ENCODE measurements at places on chromosomes 3 and 15.
A peak's percentile ranks its signal among the peaks of the same experiment; 100 is the strongest.

DNA sequence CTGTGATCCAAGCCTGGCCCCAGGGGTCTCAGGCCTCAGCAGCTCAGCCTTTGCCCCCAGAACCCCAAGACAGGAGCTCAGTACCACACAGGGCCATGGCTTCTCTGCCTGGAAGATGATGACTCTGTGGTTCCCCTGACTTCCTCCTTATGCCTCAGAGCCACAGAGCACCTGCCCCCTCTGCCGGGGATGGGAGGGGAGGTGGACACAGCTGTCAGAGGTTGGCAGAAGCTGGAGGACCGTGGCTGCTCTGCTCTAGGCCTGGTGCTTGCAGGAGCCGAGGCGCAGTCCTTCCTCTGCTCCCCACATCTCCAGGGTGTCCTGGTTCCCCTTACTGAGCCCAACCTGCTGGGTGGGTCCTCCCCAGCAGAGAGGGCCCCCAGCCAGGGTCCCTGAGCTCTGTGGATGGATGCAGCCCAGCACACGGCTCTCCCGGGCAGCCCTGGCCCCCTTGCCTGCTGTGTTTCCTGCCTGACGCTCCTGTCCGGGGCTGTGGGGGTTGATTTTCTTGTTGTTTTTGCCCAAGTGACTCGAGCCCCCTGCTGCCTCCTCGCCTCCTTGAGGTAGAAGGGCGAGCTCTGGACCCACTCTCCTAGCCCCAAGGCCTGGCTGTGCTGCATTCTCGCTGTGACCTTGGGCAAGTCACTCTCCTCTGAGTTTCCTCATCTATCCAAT, 36.6 kb downstream of the PSTPIP1 start:
- DNase-seq, result no peak

DNA sequence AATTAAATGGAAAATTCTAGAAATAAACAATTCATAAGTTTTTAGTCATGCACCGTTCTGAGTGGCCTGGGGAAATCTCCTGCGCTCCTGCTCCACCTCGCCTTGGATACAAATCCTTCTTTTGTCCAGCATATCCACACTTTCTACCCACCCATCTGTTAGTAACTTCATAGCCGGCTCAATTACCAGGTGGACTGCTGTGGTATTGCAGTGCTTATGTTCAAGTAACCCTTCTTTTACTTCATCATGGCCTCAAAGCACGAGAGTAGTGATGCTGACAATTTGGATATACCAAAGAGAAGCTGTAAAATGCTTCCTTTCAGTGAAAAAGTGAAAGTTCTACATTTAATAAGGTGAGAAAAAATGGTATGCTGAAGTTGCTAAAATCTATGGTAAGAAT, 142.3 kb upstream of the CHL1 start:
- DNase-seq, result no peak

DNA sequence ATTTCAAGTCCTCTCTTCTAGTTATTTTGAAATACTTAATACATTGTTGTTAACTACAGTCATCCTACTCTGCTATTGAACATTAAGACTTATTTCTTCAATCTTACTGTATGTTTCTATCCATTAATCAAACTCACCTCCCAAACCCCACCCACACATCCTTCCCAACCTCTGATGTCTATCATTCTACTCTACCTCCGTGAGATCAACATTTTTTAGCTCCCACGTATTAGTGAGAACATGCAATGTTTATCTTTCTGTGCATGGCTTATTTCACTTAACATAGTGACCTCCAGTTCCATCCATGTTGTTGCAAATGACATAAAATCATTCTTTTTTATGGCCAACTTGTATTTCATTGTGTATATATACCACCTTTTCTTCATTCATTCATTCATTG, 236.6 kb upstream of the CTNNB1 start:
- DNase-seq, result no peak

GRCh38 chr3:84318273-84318809, 640.4 kb upstream of the CADM2 start:
- DNase-seq, result no peak

DNA sequence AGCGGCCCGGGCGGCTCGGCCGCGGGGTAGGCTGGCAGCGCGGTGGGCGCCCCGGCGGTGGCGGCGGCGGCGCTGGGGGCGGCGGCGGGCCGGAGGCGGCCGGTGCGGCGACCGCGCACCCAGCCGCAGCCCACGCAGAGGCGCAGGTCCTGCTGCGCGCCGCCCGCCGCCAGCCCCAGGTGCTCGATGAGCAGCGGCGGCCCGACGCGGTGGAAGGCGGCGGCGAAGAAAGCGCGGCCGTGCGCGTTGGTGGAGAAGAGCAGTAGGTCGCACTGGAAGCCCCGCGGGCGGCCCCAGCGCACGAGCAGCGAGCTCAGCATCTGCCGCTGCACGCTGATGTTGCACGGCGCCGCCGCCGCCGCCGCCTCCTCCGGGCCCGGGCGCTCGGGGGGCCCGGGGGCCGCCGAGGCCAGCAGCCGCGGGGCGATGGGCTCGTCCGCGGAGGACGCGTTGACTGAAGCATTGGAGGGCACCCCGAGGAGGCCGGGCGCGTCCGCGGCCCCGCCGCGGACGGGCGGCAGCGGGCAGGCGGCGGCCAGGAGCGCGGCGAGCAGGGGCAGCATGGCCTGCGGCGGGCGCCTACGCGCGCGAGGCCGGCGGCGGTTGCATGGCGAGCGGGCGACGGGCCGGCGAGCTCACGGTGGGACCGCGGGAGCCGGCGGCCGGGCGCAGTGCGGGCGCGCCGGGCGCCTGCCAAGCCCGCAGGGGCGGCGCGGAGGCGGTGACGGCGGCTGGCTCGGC, 452 bp downstream of the TMEM158 start:
- peak; percentile 43 for DNase-seq

GRCh38 chr3:123226549-123226948, 24.8 kb downstream of the SEC22A start:
- DNase-seq, result no peak

DNA sequence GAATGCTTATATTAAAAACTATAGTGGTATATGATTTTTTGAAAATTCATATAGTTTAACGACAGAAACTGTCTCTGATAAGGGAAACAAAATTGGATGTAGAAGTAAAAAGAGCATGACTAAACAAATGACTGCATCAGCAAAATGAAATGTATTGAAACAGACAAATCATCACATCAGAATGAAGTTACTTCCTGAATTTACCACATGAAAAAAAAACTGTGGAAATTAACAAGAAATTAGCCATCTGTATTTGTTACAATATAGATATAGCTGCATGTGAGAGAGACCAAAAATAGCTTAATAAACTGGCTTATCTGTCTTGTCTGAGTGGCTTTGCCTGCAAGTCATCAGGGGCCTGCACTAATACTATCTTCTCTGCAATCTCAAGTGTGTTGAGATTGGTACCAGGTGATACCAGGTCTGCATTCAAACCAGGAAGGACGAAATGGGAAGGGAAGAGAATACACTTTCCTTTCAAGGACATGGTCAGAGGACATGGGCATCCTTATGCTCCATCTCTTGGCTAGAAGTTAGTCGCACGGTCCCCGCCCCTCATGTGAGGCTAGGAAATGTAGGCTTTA, 388.7 kb downstream of the GRM7 start:
- DNase-seq, result no peak

DNA sequence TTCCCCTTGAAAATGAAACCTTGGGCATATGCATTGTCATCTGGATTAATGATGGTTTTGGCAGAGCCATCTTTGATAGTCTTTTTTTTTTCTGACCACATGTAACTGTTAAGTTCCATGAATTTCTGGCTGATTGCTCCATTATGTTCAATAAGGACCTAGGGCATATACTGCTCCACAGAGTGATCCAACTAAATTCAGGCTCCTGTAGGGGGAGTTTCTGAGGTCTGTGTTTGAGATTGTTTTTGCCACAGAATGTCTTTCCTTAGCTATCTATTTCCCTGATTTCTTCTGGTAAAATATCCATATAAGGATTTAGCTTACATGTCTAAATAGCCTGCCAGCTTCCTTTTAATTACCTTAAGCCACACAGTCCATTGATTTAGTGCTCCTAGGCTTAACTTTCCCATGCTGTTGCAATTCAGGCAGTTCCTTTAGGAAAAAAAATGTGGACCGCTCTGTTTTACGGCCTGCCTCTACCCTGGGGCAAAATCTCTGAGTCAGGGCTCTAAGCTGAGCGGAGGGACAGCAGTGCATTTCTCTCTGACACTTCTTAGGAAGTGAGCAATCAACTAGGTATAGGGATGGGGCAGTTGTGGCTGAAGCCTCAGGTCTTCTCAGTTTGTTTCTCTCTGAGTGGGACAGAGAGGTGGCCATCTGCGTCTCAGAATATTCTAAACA, 796.2 kb downstream of the NR2F2 start:
- DNase-seq, result peak; percentile 1

GRCh38 chr3:157369727-157370421, 66.8 kb upstream of the PTX3 start:
- DNase-seq, result no peak

DNA sequence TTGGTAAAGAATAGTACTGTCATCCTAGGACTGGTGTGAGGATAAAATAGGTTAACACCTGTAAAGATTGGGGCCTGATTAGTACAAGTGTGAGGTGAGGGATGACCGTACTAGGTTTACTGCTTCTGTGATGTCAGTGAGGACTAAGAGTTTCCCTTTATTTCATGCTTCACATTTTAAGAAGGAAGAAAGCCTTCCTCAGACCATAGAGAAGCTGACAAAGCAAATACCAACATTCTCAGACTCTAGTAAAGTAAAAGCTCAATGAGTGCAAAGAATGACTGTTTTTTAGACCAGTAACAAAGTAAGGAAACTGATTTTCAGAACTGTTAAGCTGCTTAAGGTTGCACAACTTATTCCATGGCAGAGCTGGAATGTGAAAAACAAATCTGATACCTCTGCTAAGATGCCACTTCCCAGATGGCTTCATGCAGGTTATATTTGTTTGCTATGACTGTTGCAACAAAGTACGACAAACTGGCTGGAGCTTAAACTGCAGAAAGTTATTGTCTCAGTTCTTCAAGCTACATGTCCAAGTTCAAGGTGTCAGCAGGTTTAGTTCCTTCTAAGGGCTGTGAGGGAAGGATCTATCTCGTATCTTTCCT, 354.9 kb downstream of the RSL24D1 start:
- no peak for DNase-seq

GRCh38 chr3:194854659-194855390, 169.1 kb downstream of the FAM43A start:
- no peak for DNase-seq

- DNase-seq, result no peak
These were observed 65.5 kb downstream of the LARS2 start for GRCh38 chr3:45453839-45454238.

DNA sequence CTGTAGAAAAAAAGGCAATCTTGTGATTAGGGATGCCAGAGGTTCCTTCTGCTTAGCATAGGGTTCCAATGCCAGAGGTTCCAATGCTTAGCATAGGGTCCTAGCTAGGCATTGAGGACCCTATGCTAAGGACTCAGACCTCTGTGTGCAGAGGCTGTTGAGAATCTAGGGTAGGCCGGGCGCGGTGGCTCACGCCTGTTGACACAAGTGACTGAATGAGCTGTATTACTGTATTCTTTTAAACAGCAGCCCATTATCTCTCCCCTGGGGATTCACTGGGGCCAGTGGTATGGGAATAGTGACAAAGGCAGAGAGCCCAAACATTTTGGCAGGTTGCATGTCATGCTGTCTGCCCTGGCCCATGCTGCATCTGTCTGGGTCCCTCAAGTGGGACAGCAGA, 16.2 kb downstream of the PAK6 start:
- no peak for DNase-seq

- no peak for DNase-seq
These were observed 491.1 kb upstream of the NR2F2 start for GRCh38 chr15:95839367-95839782.

- no peak for DNase-seq
These were observed 1053.2 kb upstream of the GBE1 start for GRCh38 chr3:82814660-82815059.

DNA sequence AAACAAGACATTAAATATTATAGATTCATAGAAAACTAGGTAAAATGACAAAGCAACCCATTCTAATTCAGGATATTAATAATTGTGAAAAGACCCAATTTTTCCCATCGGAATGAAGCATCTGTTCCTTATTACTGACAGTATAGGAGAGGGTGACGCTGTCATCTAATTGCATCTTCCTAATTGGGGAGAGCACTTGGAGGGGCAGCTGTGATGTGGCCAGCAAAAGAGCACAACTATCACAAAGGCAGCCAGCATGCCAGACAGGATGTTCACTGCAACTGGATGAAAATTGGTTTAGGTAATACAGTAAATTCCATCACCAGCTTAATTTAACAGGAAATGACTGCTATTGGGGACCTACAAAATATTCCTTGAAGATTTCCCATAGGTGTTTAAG, 21.9 kb upstream of the MINAR1 start:
- DNase-seq, result peak; percentile 17

GRCh38 chr15:50049871-50050270, 69.2 kb downstream of the ATP8B4 start:
- DNase-seq, result peak; percentile 86

GRCh38 chr3:64490180-64490724, 197.5 kb downstream of the ADAMTS9 start:
- no peak for DNase-seq

DNA sequence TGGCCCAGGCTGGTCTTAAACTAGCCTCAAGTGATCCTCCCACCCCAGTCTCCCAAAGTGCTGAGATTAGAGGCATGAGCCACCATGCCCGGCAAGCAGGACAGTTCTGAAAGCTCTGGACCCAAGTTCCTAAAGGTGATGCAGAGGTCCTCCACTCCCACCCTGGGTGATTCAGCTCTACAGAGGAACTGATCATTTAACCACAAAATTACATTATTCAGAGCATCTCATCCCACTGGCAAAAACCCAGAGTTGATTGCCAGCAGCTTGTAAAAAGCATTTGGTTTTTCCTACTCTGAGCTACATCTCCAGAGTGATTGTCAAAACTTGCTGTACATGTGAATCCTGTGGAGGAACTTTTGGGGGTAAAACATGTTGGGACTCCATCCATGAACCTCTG, 60.2 kb downstream of the SLTM start:
- peak; percentile 68 for DNase-seq

DNA sequence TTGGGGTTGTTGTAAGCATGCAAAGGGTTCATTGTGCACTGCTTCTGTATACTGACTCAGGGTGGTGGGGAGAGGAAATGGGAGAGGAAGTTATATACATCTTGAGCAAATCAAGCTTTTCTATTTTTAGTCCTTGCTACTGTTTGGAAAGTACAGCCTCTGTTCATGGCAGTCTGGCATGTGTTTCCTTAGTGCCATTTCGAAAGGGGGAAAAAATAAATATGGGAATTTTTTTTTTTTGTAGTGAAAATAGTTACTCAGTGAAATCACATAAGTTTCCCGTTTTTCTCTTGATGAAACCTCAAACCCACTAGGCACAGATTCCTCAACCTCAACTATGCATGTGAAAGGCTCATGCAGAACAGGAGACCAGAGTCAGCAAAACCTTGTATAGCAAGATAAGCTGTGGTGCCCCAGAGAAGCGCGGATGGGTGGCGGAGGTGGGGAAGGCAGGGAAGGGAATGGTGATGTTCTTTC, 353.3 kb downstream of the LPP start:
- DNase-seq, result peak; percentile 96

- DNase-seq, result peak; percentile 92
These were observed 86.6 kb downstream of the FNDC3B start for GRCh38 chr3:172125963-172126457.

Measured in EH (cell line).